ENCODE measurements at places on chromosomes 7 and 10.

DNA sequence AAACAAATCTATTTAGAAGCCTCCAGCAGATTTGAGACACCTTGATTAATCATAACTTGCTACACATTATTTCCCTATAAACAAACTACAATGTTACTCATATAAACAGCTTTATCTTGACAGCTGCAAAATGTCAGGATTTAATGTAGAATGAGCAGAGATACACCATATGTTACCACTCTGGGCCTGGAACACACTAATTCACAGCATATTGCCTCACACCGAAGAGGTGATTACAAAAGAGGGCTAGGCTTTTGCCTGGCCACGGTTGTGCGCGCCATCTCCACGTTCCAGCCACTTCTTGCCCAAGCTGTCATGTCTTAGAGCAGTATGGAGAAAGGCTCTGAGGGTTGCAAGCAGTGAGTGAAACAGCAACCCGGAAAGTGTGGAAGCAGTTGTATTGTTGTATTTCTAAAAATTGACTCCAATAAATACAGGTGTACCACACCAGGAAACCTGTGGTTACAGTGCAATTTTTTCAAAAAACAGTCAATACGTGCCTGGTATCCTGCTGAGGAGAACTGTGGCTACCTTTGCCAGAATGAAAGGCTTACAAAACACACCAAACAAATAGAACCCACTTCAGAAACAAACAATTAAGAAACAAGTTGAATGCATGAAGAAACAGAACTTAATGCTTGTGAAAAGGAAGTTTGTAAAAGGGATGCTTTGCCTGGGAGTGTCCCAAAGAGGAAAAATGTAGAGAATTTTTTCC, 498.1 kb downstream of the PLXNA4 start:
- no peak for DNase-seq

- peak; percentile 39 for DNase-seq
Measured at GRCh38 chr7:88184848-88185304, 35.0 kb downstream of the SRI start.

GRCh38 chr7:54833001-54833467, 74.0 kb upstream of the SEC61G start:
- no peak for DNase-seq

- DNase-seq: no peak
Measured at GRCh38 chr10:70000262-70000661, 52.4 kb upstream of the MACROH2A2 start.

- peak; percentile 51 for DNase-seq
Measured at GRCh38 chr10:77974396-77975074, 48.0 kb upstream of the DLG5 start.

DNA sequence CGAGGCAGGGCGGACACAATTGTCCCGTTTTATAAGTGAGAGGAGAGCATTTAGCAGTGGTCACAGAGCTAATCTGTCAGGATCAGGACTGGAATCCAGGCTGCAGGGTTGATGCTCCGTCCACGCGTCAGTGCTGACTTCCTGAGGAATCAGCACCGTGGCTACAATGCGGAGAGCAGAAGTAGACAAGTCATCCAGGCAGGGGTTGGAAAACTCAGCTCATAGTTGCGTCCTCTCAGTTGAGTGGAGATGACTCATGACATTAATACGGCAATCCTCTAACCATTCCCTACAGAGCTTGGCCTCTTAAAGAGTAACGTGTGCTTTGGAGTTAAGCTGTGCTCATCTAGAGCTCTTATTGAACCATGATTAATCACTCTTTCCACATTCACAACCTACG, 17.1 kb upstream of the HTR5A start:
- no peak for DNase-seq

- no peak for DNase-seq
Measured at GRCh38 chr10:3067859-3068179, 471 bp downstream of the PFKP start.

GRCh38 chr7:87116315-87116714, 35.9 kb upstream of the DMTF1 start:
- no peak for DNase-seq

- DNase-seq: peak; percentile 91
Measured at GRCh38 chr7:40827222-40828085, 692.6 kb downstream of the SUGCT start.

GRCh38 chr7:1721047-1721690, 51.1 kb downstream of the ELFN1 start:
- no peak for DNase-seq

- DNase-seq: peak; percentile 96
Measured at GRCh38 chr10:44752451-44753441, 158.4 kb upstream of the TMEM72 start.

DNA sequence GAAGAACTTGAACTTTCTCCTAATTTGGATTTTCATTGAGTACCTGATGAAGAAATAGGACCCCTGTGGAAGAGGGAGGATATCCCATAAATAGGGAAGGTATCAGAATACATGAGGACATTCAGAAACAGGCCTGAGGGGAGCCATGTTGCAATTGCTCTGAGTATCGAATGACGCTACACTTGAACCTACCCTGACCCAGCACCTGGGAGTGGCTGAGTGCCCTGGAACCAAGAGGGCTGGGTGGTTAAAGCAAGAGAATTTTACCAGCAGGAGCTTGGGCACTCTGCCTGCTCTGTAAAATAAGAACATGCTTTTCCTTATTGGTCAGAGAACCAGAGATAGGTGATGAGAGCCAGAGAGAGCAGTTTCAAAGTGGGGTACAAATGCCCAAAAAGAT, 7.2 kb downstream of the NEUROD6 start:
- DNase-seq: no peak

DNA sequence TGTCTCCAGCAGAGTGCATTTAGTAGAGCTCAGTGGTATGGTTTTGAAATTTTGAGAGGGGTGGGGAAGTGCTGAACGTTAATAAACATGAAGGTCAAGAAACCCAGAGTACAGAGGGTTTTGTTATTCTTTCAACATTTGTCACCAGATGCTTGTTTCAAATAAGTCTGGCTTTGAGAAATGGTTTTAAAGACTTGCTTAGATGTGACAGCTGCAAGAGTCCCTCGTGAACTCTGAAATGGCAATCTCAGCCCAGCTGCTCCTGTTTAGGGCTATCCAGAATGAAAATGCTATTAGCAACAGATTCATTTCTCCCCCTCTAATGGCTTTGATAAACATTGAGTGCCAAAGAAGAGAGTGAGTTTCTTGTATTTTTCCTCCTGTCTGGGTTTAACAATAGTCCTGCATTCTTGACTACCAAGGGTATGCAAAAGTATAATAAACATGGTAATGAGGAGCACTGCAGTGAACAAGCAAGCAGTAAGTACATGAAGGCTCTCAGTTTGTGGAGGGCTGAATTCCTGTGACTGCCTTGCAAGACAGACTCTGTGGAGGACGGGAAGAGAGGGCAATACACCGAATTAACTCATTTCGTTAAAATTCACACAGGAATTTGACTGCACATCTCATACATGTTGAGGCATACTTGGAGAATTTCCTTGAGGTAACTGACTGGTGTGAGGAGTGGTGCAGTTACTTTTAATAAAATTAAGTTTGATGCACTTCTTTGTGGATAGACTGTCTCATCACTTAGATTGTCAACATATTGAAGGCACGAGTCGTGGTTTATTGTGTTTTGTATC, 490.9 kb downstream of the REEP3 start:
- DNase-seq: no peak

DNA sequence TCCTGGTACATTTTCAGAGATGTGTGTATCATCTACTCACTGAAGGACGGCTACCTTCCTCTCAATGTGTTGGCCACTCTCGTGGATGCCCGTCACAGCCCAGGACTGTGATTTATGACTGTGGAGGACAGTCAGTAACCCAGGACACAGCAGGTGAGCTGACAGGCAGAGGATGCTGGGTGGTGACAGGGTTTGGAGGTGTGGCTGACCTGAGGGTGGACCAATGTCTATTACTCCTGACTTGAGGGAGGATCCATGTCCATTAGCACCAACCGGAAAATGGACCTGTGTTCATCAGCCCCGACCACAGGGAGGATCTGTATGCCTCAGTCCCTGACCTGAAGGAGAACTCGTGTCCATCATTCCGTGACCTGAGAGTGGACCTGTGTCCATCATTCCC, 96.1 kb downstream of the ADCY1 start:
- DNase-seq: no peak

DNA sequence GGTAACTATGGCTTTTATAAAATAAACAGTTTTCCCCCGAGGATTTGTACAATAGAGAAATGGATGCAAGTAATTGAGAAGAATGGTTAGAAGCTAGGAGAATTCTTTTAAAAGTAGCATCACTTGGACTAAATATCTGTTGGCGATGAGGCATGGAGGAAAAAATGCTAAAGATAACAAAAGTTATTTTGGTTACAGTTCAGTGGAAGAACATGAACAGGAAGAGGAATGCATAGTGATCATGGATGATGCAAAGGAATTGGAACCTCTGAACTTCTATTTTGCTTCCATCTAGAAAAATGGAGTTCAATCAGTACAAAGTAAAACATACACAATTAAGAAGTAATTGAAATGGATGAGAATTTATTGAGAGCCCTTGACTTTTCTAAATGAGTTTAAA, 32.9 kb downstream of the ENTPD1 start:
- peak; percentile 97 for DNase-seq

DNA sequence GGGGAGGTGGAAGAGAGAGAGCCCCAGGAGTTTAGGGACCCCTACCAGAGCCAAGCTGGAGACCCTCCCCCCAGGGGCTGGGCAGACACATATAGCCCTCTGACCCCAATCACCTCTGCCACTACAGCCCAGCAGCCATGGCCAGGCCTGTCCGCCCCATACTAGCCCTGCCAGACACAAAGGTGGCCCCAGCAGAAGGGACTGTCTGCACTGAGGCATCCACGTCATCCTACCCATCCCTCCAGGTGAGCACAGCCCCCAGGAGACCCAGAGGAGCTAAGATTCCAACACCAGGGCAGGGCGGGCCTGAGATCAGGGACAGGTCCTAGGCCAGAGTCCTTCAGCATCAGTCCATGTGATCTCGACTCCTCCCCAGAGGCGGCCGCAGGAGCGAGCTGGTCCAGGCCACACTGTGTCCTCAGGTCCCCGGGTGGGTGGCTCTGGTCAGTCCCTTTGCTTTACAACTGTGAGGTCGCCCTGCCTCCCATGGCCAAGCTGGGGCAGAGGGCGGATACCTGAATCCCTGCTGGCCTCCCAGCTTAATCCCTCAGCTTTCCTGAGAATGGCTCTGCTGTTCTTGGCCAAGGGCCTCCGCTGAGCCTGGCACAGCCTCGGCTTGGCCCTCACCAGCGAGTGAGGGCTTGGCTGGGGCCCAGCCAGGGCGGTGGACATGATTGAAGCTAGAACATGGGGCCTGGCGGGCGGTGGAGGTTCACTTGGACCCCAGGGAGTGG, 14.3 kb upstream of the ELN start:
- DNase-seq: no peak

DNA sequence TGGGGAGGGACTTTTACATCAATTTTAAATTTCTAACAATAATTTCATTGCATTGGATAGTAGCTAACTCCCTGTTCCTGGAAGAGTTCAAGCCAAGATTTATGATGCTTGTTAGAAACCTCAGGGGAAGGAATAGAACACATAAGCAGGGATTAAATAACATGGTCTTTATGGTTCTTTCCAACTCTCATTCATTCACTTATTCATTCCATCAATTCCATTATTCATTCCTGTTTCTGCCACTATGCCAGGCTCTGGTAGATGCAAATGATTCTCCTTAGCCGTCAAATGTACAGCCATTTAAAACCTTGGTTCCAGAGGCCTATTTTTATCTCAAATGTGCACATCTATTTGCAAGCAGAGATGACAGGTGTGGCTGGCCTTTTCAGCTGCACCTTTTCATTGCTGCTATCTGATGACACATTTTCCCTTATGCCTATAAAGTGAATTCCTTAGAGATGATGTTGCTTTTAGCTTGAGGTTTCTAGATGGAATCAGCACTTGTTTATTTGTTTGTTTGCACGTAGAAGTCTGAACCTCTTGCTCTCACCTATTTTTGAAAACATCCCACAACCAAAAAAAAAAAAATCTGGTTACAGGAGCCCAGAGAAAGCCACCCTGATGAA, 205.7 kb upstream of the IGFBP3 start:
- DNase-seq: no peak

DNA sequence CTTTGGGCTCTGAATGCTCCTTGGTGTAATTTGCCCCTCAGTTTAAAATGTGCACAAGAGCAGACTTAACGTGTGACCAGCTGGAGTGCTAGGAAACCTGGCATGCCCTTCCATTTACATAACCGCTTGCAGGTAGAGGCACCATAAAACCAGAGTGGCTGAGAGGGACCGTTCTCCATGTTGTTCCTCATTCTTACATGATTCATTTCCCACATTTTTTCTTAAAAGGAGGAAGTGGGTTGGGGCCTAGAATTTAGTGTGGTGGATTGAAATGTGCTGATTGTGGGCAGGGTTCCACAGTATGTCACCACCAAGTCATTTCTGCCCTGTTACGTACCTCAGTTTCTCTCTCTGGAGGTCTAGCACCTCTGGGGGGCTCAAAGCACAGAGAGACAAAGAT, 375.8 kb upstream of the VSTM2A start:
- DNase-seq: no peak

- no peak for DNase-seq
Measured at GRCh38 chr10:88194041-88194887, 330.8 kb downstream of the PTEN start.

DNA sequence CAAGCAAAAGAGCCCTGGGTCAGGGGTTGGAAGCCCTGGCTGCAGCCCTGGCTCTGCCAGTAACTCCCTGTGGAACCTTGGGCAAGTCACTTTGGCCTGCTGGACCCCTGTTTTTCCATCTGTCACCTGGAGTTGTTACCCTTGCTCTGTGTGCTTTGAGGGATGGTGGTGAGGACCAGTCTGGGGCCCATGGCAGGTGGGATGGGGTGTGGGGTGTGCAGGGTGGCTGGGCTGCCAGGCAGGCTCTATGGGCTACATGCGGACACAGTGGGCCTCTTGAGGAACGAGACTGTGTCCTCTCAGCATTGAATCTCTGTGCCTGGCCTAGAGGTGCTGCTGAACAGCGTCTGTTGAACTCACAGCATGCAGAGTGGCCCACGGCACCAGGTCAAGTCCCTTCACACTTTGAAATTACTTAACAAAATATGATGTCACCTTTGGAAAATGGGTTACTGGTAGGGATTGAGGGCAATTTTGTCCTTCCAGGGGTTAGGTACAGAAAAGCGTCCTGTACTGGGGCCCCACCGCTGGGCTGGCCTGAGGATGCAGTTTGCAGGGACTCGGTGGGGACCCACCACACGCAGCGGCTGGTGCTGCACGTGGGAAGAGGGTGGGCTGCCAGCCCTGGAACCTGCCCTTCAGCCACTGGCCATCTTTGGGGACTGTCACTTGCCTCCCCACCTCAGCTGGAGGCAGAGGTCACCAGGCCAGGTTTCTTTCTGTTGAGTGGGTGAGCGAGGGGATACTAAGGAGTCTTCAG, 45.3 kb downstream of the PRF1 start:
- no peak for DNase-seq

DNA sequence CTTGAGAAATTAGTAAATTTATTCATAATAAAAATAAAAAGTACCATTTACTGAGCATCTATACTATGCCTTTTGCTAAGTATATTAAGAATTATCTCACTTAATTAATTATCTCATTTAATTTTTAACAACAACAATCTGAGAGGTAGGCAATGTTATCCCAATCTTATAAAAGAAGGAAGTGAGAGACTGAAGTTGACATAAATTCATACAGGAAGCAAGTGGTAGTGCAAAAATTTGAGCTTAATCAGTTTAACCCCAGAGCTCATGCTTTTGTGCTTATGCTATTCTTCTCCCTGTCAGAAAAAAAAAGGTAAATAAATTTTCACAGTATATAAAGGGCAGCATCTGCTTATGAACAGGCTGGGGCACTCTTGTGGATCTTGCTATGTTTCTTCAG, 2.7 kb upstream of the LIPF start:
- DNase-seq: no peak

Measured in fibroblast of skin of back (primary cell).